ENCODE measurements at places on chromosomes 2 and 18. TPM values are rescaled to one million over a fixed set of nuclear protein-coding genes. Genes with fewer than 3 reads are reported as not detected.

- no peak for DNase-seq
Measured at GRCh38 chr2:20062615-20063545, 11.5 kb upstream of the LAPTM4A start.

DNA sequence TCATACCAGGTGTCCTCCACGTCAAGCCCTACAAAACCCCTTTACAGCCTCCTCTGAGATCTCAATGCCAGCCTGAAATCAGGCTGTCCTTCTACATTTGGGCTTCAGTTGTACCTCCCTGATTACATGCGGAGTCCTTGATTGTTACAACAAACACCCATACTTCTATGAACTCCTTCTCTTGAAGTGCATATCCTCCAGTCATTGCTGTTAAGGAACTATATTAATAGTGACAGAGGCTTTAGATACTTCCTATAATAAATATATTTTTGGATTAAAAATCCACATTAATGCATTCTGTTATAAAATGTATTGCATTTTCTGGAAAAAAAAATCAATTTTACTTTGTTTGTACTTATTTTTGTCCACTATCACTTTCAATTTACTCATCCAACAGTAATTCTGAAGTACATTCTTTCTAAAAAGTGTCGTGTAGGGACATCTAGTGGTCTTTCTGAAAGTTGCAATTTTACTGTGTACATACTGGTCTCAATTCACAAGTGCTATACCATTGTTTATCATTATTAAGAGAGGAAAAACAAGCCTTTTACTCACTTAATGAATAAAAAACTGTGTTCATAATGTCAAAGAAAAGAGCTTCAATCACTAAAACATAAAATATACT lies 316.4 kb downstream of the DSEL start:
- no peak for DNase-seq

DNA sequence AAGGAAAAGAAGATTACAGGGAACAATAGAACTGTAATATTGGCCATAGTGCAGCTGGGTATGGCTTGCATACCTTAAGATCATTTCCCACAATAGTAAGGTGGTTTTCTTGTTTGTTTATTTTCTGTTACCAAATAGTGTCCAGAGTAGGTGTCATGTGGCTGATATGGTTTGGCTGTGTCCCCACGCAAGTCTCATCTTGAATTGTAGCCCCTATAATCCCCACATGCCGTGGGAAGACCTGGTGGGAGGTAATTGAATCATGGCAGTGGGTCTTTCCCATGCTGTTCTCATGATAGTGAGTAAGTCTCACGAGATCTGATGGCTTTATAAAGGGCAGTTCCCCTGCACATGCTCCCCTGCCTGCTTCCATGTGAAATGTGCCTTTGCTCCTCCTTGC lies 190.1 kb downstream of the ICOS start:
- no peak for DNase-seq

DNA sequence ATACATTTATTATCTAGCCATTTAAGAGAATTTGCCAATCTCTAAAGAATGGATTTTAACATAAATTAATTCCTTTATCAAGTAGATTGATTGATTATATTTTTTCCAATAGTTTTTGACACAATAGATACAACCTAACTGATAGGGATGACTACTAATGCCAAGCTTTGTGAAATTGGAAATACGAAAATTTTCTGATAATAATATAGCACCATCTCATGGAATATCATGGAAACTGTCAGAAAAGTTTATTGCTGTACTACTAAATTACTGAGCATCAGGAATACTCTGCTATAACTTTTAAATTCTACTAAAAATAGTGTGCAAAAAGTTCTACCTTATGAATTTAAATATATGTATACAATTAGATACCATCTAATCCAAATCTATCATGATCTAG lies 101.8 kb upstream of the MAP2 start:
- no peak for DNase-seq

The STAT4 gene
- 9.1 TPM for total RNA-seq

The PRKAG3 gene
- total RNA-seq = not detected

The CNTNAP5 gene
- not detected for total RNA-seq

The DRC1 gene
- not detected for total RNA-seq
